ENCODE measurements at places on chromosomes 2 and 18. TPM values are rescaled to one million over a fixed set of nuclear protein-coding genes. Genes with fewer than 3 reads are reported as not detected.

Gene IL37
- total RNA-seq: not detected

Gene ARHGAP28
- total RNA-seq: not detected

Gene SAG
- total RNA-seq: not detected

Gene CXCR1
- not detected for total RNA-seq

Gene GALR1
- not detected for total RNA-seq

Gene MC4R
- total RNA-seq: not detected

Gene CXCR4
- 17.6 TPM for total RNA-seq

Gene SLC9A2
- total RNA-seq: 0.08 TPM

Gene CD8B2
- 0.11 TPM for total RNA-seq

Gene CTAGE1
- total RNA-seq: not detected

Gene TMEM87B
- total RNA-seq: 10.7 TPM

GRCh38 chr18:23887493-23887892 is 127.1 kb upstream of the TTC39C start:
- no peak for DNase-seq

- no peak for DNase-seq
Measured at GRCh38 chr2:203813684-203814083, 53.9 kb upstream of the CTLA4 start.

DNA sequence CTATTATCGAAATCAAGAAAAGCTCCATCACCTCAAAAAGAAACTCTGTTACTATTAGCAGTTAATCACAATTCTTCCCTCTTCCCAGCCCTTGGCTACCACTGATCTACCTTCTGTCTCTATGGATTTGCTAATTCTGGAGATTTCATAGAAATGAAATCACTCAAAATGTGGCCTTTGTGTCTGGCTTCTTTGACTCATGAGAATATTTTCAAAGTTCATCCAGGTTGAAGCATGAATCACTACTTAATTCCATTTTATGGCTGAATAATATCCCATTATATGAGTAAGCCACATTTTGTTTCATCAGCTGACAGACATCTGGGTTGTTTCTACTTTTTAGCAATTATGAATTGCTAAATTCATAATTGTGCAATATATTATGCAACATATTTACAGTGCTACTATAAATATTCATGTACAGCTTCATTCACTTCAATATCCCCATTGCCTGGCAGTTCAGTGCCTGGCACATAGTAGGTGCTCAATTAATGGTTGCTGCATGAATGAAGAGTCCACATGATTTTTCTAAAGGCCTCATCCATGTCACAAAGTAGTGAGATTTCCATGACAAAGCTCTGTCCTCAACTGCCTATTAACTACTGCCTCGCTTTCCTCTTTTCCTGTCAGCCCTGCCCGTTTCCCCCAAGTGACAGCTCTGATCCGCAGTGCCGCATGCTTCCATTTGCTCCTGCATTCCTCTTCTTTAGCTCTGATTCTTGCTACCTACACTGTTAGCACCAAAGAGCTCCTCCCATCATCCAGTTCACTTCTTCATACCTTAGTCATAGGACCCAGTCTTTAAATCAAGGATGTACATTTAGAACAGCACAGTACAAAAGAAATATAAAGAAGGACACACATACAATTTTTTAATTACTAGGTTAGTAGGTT is 32.8 kb downstream of the CCDC93 start:
- no peak for DNase-seq

GRCh38 chr2:156436497-156437085 is 412 bp downstream of the GPD2 start:
- no peak for DNase-seq

DNA sequence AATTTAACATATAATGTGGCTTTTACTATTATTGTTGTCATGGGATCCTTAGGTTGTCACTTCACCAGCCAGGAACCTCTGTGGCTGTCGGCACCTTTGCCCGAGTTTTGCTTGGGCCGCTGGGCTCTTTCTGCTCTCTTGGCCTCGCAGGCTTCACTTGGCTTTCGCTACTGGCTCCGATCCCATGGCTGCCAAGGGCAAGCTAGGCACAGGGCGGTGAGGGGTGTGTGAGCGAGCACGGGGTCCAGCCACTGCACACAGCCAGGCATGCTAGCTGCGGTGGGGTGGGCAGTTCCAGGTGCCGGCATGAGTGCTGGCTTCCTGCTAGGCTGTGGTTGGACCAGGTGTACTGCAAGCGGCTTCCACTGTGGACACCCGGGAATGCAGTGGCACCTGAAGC is 23.4 kb upstream of the RAPGEF4 start:
- no peak for DNase-seq

DNA sequence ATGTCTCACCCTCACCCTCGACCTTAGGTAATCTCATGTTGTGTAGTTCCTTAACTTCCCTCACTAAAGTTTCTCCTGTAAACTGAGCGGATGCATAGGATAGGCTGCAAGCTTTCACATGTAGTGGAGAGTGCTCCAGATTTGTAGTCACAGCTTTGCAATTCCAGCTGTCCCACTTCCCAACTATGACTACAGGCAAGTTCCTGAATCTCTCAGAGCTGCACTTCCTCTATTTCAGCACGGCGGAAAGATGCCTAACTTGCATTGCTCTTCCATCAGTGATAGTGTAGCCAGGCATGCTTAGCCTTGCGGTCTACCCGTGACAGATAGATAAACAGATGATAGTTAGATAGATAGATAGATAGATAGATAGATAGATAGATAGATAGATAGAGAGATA is 183.1 kb upstream of the CCDC68 start:
- DNase-seq: no peak

DNA sequence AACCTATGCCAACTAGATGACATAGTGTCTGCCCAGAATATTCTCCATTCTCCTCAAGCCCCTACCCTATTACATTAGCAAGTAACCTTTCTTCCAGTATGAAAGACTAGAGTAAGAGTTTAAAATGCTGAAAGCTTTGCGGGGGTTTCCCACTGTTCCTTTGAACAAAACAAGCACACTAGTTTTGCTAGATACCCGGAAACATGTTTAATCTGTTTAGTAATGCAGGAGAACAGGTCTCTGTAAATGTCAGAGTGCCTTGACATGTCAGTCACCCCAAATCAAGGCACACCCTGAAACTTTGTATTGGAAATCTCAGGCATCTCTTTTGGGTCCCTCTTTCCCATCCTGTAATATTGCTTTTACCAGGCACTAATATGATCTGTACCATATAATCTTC is 11.6 kb downstream of the GALNT5 start:
- DNase-seq: no peak

DNA sequence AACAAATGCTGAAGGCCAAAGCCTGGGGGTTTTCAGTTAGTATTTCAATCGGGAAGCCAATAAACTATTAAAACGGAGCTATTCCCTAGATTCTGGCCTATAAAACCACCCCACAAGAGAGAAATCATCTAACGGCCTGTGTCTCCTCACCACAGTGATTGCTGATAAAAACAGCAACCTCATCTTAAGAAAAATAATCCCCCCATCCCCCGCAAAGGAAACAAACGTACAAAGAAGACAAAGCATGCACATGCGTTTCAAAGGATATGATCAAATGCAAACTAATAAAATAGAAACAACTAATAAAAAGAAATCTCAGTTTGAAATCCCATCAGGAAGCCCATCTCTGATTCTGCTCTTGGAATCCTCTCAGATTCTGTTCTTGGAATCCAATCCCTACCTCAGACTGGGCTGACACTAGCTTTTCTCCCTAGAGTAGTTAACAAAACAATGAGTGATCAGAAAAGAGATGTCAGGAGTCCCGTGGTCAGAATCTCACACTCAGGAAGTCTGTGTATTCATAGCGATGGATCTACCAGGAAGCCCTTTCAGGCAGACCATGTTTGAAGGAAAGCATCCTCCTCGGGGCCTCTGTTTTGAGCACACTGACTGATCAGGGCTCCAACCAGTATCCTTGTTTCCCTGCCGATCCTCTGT is 150.7 kb downstream of the THADA start:
- no peak for DNase-seq

GRCh38 chr2:47488870-47489584 is 86.1 kb downstream of the MSH2 start:
- no peak for DNase-seq

DNA sequence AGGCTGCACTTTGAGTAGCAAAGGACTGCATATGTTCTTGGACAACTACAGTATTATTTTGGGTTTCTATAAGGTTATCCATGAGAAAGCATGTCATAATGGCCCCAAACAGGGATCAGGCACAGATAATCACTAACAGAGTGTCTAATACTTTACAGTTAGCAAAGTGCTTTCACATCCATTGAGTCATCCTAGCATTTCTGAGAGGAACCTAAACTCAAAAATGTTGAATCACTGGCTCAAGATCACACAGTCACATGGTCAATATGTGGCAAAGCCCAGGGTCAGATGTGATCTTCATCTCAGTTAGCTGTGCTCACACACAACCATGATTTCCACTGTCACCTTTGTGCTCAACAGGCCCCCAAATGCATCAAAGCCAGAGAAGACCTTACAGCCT is 156.1 kb upstream of the VRK2 start:
- DNase-seq: no peak

- no peak for DNase-seq
Measured at GRCh38 chr2:623130-623922, 53.9 kb downstream of the TMEM18 start.

GRCh38 chr2:97970293-97971060 is 25.3 kb downstream of the TMEM131 start:
- no peak for DNase-seq

- no peak for DNase-seq
Measured at GRCh38 chr2:113078350-113078839, 10.6 kb downstream of the IL1F10 start.

DNA sequence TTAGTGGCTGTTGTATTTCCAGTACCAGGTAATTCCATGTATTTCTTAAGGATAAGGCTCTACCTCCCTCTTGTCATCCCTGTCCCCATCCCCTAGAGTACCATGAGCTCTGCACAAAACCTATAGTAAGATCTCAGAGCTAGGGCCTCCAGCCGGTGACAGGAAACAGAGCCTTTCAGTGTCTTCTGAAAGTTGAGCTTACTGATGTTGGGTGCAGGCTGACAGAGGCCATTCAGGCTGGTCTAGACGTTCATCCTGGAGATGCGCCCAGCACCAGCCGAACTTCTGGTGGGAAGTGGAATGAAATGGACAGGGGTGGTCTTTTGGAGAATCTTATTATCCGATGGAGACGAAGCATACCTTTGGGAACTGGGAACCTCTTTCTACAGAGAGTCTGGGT is 16.7 kb upstream of the LYPD6B start:
- no peak for DNase-seq

DNA sequence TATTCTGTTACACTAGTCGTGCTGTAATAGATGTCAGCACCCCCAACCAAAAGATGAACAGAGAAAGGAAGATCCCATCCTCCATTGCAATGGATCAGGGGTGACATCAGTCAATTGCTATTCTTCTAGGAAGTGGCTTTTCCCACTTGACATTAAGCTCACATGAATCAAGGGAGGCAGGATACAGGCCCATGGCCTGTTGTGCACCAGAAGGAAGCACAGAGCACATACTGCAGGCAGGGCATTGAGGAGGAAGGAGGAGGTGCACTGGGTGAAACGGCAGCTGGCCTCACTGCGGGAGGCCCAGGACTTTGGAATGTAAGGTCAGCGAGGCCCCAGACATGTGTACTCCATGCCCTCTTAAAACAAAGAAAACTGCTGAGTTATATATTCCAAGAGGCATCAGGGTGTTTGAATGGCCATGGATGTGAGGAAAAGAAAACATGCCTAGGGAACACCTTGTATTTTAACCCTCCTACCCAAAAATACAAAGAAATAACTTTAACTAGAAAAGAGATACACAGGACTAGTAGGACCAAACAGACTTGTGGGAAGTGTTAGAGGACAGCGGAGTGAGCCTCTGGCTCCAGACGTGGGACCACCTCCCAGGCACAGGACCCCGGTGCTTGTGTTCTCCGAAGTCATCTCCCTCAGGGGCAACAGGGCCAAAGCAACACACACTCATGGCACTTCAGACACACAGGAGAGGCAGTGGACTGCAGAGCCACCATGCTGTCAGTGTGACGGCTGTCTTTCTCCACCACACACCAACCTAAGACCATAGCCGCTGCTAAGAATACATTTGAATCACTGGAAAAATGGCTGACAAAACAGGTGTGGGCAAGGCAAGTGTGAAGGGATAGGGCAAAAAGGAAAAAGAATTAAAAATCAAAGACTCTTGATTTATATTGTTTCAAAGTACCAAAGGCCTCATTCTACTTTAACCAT is 51.4 kb upstream of the RIOK3 start:
- no peak for DNase-seq

GRCh38 chr2:67851016-67851415 is 211.8 kb downstream of the C1D start:
- no peak for DNase-seq

DNA sequence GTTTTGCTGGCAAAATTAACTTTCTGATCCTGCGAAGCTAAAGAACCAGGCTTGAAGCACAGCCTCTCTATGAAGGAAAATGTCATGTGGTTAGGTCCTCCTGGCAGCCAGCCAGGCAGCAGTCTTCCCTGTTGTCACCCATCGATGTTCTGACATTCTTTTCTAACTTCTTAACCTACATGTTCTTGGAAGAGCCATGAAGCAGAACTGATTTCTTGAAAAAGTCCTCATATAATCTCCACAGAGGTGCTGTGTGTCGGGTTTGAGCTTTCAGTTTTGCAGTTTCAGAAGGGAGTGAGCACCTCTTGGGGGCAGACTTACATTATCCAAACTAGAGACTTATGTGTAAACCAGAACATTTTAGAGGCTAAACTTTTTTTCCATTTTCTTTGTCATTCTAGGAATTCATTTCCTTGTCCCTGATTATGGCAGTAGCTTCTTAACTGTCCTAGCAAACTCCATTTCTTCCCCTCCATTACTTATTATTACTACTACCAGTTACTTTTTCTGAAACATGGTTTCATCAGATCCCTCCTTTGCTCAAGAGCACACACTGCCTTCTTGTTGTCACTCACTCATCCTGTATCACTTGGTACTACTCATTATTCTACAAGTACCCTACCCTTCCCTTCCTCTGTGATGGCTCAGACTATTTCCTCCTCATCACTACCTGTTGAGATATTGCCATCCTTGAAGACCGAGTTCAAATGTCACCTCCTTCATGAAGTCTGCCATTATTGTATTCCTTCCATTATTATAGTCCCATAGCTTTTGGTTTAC is 31.1 kb downstream of the DOK1 start:
- no peak for DNase-seq

DNA sequence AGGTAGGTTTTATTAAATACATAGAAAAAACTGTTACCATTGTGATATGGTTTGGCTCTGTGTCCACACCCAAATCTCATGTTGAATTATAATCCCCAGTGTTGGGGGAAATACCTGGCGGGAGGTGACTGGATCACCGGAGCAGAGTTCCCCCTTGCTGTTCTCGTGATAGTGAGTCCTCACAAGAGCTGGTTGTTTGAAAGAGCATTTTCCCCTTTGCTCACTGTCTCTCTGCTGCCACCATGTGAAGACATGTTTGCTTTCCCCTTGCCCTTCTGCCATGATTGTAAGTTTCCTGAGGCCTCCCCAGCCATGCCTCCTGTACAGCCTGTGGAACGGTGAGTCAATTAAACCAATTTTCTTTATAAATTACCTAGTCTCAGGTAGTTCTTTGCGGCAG is 352.7 kb upstream of the SLC39A10 start:
- DNase-seq: no peak

DNA sequence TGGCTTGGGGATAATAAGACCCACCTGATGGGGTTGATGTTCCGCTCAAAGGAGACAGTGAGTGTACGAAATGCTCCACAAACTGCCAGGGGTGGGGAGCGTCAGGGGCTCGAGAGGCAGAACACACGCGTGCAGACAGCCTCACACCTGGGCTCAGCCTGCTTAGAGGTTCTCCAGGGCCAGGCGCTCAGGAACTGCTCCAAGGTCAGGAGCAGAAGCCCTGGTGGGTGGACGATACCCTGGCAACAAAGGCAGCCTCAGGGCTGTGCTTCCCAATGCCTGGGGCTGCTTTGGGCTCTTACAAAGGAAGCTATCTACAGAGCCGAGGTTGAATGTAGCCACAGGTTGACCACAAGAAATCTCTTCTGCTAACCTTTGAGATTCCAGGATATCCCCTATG is 114.4 kb downstream of the CLIP4 start:
- DNase-seq: no peak

All from activated T-cell treated with anti-CD3 and anti-CD28 coated beads, Interleukin-2, amount 50 U/mL, for 4 hours (primary cell).